ENCODE measurements at places on chromosomes 3 and 15.

- DNase-seq = no peak
These were observed 53.5 kb upstream of the KPNA4 start for GRCh38 chr3:160618878-160619277.

GRCh38 chr3:111152496-111152895 is 80.9 kb downstream of the NECTIN3 start:
- no peak for DNase-seq

DNA sequence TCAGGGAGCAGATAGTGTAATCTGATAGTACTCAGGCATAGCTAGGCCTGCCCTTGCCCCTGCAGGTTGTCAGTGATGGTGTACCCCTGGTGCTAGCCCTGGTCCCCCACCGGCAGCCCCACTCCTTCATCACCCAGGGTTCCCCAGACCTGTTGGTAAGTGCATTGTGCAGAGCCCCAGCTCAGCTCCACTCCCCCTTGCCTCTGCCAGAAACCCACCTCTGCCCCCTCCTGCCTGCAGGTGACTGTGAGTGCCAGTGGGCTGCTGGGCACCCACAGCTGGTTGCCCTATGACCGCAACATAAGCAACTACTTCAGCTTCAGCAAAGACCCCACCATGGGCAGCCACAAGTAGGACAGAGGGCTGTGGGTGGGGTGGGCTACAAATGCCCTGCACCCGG is 27.5 kb downstream of the NBEAL2 start:
- DNase-seq = no peak

DNA sequence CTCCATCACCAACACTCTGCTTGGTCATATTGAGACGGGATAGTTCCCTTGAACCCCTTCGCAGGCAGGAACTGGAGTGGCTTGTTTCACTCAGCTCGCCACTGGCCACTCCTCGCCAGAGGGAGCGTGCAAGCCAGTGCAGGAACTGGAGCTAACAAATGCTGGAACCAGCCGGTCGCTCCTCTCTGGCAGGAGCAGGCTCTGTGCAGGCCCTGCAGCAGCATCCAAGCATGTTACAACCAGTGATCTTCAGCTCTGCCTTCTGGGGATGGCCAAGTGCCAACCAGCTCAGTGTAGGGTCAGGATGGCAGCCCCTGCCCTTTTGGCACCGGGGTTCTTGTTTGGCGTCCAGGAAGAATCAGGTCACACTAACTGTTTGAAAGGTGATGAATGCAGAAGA is 329.0 kb upstream of the AZI2 start:
- DNase-seq = no peak

GRCh38 chr15:29435811-29436210 is 166.2 kb upstream of the NSMCE3 start:
- no peak for DNase-seq

DNA sequence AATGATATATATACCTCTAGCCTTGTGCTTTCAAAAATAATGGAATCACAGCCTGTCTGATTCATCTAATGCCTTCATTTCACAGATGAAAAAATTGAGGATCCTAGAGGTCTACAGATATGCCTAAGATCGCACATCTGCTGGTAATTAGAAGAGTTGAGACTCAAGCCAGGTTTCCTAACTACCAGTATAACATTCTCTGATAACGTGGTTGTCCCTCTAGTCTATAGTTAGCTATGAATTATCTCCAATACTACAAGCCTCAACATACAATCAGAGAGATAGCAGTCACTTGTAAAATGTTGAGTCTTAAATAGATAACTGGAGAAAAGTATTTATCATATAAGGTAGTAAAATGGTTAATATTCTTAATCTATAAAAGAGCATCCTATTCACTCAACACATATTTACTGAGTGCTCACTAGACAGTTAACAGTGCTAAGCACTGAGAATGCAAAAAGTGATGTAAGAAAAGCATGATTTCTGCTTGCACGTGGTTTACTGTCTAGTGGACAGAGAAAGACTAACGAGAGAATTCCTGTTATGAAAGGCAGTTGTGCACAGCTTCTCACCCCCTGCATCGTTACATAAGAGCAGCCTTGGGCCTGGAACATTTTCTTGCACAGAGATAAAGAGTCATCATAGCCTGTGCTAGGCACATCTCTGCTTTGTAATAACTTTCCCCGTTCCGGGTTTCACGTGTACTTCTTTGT is 4.9 kb upstream of the ENTPD3 start:
- no peak for DNase-seq

- no peak for DNase-seq
These were observed 50.0 kb downstream of the NMNAT3 start for GRCh38 chr3:139627759-139628158.

GRCh38 chr3:162328649-162329048 is 832.0 kb downstream of the OTOL1 start:
- no peak for DNase-seq

DNA sequence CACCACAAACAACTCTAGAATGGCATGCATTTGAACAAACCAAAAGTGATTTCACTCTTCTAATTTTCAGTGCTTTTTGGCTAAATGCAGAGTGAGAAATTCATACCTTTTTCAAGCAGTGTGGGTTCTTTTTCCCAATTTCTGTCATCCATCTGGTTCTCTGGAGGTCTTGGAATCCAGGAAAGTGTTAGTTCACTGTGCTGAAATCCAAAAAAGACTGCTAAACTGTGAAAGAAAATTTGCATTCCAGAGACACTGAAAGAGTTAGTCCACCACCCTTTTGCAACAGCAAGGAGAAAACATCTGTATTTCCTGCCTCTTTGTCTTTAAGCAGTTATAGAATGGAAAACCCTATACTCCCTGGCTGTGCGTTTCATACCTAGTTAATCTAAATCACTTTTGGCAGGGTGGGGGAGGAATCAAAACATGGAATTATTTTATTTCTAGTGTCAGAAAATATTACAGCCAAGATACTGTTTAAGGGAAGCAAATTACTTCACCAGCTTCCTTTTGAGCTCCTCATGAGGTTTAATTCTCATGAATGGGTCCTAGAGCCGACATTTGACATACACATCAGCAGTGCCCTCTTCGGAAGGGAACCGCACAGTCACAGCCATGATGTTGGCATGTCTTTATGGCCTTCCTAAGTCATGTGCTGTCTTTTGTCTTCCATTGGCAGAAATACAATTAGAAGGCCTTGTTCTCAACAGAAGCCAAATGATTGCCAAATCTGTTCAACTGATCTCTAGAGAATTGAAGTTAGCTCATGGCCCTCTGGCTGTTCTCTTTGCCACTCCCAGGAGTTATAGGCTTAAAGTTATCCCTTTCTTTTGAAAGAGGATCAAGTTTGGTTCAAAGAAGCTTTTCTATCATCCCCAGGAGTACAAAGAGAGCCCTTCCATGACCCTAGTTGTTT is 317.7 kb upstream of the TPRG1 start:
- DNase-seq = no peak

DNA sequence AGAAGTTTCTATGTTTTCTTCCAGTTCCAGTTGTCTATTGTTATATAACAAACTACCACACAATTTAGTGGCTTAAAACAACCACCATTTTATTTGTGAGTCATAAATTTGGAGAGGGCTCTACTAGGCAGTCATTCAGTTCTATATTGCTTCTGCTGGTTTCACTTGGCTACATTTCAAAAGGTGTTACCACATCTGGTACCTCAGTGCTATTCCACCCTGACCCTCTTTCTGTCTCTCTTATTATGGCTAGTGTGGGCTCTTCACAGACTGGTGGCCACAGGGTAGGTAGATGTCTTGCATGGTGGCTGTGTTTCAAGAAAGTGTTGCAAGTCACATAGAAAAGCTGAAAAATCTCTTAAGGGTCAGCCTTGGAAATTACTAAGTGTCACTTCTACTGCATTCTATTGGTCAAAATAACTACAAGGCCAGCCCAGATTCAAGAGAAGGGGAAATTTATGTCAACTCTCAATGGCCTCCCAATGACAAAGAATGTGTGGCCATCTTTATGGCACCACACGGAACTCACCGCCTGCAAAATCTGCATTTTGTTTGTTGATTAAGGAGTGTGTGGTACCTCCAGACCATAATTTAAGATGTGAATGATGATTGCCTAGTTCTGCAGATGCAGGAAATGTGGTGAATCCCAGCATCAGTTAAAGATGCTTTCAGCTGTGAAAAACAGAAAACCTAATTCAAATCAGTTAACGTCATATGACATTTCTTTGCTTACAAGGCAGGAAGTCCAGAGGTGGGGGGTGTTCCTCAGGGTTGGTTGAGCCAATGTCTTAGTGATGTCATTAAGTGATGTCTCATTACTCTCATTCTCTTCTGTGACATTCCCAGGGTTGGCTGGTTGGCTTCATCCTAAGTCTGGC is 105.8 kb upstream of the RASGRP1 start:
- DNase-seq = no peak

DNA sequence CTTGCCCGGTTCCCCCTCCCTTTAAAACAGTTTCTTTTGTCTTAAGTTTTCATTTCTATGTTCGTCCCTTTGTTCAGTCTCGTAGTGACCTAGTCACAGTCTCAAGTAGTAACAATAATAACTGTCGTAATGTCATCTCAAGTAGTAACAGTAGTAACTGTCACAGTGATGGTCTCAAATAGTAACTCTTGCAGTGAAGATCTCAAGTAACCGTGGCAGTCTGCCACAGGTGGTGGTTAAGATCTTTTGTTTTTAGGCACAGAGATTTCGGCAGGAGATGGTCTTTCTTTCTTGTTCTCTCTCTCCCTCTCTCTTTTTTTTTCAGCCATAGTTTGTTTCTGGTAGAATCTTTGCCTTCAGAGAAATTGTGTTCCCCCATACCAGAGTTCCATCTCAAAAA is 656.0 kb upstream of the SGO1 start:
- DNase-seq = no peak

- DNase-seq = no peak
These were observed 21.1 kb downstream of the CTSH start for GRCh38 chr15:78923480-78924360.

DNA sequence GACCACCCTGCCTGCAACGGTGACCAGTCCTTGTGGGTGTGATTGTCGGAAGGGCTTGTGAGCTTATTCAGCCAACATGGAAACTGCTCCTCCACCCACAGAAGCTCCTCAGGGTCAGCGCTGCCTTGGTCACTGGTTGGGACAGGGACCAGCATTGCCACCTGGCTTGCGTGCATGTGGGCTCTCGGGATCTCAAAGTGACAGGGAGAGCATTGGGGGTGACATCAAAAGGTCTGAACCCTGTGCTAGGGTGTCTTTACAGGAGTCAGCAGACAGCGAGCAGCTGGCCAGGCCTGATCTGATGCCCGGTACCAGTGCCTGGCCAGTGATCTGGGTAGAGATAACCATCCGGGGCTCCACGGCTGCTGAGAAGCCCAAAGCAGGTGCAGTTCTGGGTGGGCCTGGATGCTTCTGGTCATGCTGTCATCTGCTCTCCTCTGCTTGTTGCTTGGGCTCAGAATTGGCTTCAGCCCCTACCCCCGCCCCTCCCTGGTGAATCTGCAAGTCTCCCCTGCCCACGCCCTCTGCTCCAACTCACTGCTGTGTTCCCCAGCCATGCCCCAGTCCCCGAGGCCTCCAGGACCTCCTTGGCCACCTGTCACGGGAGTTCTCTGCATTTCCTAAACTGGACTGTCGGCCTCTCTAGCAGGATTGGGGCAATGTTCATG is 134.8 kb downstream of the NSMCE3 start:
- DNase-seq = peak; percentile 16

DNA sequence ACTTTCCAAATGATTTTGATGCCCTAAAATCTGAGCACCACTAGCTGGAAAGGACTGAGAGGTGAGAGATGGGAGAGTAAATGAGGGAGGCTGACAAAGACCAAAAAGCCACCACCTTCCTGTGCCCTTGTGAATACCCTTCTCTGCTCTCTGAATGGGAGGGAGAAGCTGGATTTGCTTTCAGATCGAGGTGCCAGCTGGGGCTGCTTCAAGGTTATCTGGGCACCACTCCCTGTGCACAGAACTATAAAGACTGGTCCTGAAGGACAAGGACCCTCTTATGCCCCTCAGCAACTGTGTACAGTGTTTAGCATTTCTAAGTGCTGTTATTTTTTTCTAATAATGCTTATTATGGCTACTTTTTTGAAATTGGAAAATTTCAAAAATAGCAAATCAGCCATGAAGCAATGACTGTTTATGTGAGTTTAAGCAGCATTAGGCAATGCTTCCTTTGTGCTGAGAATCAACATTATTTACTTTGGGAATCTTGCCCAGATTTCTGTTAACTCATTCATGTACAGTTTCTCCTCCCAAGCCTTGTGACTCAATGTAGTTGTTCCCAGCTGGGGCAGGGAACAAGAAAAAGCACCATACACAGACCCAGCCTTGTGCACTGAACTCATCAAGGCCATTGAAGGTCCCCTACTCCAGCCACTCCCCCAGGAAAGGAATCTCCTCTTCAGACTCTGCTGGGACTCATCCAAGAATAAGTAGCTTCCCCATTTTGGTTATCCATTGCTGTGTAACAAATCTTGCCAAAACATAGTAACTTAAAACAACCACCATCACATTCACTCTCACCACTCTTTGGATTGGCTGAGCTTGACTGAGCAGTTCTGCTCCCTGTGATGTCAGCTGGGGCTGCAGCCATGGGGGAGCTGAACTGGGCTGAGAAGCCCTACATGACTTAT is 37.3 kb upstream of the CDV3 start:
- no peak for DNase-seq

GRCh38 chr3:142624341-142625152 is 28.4 kb downstream of the PLS1 start:
- DNase-seq = no peak

- peak; percentile 82 for DNase-seq
These were observed 985 bp downstream of the TRPC1 start for GRCh38 chr3:142724682-142725356.

GRCh38 chr3:128174675-128175590 is 21.7 kb downstream of the EEFSEC start:
- no peak for DNase-seq

GRCh38 chr3:133667118-133667517 is 5.4 kb upstream of the TOPBP1 start:
- DNase-seq = no peak

GRCh38 chr3:113847247-113847646 is 8.7 kb downstream of the GRAMD1C start:
- DNase-seq = no peak

GRCh38 chr15:101167753-101168462 is 83.9 kb downstream of the CHSY1 start:
- no peak for DNase-seq

DNA sequence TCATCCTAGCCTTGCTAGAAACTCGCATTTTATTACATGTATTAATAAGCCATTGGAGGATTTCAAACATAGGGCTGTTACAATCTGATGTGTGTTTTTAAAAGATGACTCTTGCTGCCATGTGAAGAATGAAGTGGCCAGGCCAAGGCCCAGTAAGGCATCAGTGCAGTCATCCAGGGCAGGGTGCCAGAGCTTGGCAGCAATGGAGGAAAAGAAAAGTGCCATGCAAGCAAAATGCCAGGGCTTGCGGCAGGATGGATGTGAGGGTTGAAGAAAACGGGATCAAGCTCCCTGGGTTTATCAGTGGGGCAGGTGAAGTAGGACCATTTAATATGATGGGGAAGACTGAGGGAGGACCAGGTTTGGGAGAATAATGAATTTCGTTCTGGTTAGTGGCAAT is 183.6 kb downstream of the MINAR1 start:
- no peak for DNase-seq

DNA sequence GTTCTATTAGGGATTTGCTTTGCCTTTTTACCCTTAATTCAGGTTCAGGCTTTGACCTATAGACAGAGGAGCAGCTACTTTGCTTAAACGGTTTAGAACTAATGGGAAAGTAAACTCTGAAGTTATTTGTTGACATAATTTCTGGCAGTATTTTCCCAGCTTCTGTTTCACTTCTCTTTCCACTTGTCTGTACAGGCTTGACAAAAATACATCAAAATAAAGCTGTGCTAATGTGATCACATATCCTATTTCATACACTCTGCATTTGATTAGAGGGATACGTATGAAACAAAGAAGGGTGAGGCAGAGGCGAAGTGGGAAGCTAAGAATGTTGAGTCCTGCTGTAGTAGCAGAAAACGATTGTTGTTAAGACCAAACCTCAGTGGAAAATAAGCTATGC is 389.1 kb upstream of the RARB start:
- DNase-seq = no peak

- no peak for DNase-seq
These were observed 162.0 kb downstream of the CHSY1 start for GRCh38 chr15:101089579-101090427.

Data from H9 (cell line).